ENCODE measurements at places on chromosomes 5 and 9.

DNA sequence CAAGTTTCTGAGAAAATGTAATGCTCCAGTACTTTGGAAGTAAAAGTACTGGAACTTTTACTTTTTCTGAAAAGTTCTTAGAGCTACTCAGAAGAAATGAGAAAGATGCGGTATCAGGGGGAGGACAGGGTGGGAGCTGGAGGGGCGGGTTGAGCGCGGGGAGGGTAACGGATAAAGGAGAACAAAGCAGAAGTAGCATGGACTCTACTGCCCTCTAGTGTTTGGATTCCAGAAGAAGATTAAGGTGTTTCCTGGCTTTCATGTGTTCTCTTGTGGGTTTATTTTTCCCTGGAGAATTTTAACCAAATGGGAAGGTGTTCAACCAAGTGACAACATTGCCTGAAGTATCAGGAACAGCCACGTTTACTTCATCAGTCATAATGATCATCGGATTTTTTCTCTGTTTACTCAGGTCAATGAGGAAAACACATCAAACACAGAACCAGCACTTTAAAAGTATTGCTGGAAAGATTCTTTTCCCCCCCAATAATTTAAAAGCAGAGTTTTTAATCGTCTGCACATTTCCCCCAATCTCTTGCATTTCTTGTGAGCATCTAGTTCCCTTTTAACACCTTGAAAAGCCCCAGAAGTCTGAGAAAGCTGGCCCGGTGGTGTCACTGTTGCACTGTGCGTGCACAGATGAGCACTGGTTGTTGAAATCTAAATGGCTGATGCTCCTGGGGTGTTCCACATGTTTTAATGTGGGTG, 190.6 kb downstream of the MPDZ start:
- DNase-seq: no peak

DNA sequence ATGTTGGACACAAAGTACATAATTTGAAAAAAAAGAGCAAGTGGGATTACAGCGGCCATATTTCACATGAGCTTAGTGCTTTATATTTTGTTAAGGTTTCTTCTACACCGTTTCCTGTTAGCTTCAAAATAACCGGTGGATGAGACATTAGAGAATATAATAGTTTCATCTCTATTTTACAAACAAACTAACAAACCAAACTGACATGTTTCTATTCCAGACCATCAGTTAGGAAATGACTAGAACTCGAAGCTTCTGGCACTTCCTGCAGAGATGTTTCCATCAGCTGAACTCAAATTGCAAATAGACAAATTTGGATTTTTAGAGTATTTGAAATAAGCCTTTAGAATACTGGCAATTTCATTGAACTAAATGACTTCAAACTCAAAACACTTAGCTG, 86.5 kb downstream of the MTRR start:
- no peak for DNase-seq

GRCh38 chr9:34520505-34521385, 2.0 kb downstream of the ENHO start:
- DNase-seq: no peak

DNA sequence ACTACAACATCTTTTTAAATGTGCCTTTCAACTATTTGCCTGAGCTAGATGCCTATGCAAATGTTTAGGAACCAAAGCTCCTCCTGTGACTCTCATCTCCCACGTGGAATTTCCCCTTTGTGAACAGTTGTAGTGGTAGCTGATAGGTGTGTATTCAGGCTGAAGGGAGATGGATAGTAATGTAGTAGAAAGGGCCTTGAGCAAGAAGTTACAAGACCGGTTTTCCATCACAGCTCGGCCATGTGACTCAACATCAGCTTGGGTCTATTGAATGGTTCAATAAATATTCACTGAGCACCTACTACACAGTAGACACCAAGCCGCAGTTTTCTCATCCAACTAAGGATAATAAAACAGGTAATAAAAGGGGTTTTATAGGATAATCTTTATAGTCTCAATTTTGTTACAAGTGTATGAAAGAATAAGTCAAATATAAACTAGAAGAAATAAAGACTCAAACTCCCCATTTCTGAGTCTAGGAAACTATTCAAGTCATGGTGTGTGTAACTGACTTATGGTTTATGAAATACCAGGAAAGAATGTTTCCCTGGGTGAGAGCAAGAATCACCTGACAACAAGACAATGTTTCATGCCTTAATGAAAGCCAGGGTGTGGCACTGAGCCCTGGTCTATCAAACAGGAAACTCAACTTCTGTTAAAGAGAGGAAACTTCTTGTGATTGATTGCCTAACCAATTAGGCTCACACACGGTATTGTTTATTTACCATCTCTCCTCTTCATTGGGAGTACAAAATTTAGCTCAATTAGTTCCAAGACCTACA, 187.1 kb upstream of the SPEF2 start:
- no peak for DNase-seq

DNA sequence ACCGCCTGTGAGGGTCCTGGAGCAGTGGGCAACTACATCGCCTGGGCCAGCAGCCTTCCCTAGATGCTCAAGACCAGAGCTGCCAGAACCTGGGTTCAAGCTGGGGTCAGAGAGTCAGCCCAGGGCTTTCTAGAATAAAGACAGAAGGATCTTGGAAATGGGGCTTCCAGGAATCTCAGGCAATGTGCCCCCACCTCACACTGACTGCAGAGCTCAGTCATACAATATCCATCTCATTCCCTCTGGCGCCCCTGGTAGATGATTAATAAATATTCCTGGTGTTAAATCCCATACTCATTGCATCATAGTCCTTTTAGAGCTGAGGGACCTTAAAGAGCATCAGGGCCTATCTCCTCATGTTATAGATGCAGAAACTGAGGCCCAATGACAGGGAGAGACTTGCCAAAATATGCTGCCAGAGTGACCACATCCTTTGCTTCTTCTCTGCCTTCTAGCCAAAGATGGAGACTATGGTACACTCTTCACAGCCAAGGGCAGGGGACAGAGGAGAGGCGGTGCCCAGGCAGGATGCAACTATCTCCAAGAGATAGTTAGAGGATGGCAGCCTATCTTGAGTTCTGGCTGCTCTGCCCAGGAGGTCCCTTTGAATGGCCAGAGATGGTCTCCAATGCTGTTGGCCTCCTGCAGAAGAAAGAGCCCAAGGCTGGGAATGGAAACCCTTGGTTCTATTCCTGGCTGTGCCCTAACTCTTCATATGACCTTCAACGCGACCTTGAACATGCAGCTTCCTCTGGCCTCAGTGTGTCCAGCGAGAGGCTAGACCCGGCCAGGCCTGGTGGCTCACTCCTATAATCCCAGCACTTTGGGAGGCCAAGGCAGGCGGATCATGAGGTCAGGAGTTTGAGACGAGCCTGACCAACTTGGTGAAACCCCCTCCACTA, 36.2 kb upstream of the IL17B start:
- DNase-seq: no peak

DNA sequence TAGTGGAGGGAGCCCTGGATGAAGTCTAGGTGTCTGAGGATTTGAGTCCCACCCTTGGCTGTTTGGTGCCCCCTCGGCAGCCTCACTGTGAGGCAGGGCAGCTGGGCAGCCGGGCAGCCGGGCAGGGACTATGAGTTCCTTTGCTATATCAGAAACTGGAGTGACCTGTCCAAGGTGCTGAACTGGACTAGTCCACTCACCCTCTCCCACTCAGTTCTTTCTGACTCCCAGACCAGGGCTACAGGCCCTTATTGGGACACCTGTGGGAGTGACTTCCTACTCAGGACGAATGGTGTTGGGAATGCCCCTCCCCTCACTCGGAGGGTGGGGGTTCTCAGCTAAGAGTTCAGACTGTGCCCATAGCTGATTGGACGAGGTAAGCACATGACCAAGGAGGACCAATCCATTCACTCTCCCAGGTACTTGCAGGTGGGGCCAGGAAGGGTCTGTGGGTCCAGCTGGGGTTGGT, 34.1 kb upstream of the RAPGEF1 start:
- peak; percentile 17 for DNase-seq

- DNase-seq: no peak
These were observed 31.5 kb downstream of the SLC6A3 start for GRCh38 chr5:1413611-1414241.

DNA sequence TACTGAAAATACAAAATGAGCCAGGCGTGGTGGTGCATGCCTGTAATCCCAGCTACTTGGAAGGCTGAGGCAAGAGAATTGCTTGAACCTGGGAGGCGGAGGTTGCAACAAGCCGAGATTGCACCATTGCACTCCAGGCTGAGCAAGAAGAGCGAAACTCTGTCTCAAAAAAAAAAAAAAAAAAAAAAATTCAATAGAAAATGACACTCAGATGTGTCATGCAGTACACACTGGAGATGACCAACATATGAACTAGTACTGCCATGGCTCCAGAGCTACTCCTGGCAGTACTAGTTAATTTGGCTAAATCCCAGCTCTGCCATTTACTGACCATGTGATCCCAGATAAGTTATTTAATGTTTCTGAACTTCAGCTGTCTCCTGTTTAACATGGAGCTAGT, 7.3 kb downstream of the ATOX1 start:
- DNase-seq: no peak

GRCh38 chr9:115235221-115235620, 117.3 kb upstream of the TNC start:
- DNase-seq: no peak

Data from activated naive CD8-positive, alpha-beta T cell treated with anti-CD3 and anti-CD28 coated beads for 36 hours (primary cell).